ENCODE measurements at places on chromosomes 7 and 10.

DNA sequence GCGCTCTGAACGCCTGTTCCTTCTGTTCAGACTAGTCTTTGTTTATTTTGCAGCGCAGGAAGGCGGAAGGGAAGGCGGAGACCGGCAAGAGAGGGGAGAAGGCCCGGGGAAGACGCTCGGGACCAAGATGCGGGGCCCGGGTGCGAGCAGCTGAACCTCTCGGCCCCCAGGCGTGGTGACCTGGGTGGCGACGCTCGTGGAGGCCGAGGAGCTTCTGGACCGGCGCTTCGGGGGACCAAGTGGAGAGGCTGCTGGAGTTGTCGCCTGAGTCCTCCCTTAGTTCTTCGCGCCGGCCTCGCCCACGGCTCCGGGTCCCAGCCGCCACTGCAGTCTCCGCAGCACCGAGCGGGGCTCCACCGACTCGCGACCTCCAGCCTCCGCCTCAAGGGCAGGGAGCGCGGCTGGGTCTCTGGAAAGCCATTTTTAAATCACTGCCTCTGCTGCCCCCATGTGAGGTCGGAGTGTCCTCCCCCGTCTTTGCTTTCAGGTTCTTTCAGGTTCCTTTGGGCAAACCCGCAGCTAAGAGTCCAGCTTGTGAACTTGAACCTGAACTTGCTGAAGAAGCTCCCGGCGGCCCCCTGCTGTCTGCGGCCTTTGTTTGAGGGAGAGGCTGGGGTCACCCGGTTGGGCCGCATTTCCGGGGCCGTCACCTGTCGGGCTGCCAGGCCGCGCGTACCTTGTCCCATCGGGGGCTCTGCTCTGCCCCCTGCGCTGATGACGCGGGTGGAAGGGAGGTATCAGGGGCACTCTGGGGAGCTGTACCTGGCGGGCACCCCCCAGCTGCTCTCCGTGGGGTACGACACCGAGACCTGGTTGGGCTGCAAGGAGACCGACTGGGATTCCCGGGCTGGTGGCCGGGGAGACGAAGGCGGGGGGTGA lies 136.0 kb downstream of the KIF20B start:
- DNase-seq, result peak; percentile 52

- DNase-seq, result no peak
Measured at GRCh38 chr7:50612704-50613103, 47.5 kb upstream of the DDC start.

DNA sequence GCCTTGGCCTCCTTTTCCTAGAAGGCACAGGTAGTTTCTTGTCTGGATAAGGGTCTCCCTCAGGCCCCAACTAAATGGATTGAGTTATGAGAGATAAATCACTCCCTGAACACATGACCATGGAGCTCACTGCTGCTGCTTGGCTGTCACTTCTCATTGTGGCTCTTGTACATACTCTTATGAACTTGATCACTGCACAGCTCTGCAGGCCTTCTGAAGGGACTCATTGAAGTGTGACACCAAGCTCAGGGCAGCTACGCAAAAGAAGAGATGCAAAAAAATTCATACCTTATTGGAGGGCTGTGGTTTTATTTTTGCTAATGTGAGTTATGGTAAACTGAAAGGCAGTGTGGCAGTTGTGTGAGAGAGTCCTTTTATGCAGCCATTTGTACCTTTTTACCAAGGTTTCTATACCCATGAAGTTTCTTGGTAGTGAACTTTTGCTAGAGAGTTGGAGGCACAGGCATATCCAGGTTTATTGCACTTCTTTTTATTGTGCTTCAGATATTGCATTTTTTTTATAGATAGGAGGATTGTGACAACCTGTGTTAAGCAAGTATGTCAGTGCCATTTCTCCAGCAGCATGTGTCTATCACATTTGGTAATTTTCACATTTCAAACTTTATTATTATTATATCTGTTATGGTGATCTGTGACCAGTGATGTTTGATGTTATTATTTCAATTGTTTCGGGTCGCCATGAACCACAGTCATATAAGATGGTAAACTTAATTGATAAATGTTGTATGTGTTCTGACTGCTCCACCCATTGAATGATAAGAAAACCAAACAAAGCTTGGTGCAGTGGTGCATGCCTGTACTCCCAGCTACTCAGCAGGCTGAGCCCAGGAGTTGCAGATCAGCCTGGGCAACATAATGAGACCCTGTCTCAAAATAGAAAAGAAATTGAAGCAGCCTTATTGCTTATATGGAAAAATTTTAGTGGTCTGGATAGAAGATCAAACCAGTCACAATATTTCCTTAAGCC lies 100.6 kb downstream of the LRRC4 start:
- DNase-seq, result no peak

GRCh38 chr7:157267516-157267915 lies 69.3 kb upstream of the DNAJB6 start:
- no peak for DNase-seq

DNA sequence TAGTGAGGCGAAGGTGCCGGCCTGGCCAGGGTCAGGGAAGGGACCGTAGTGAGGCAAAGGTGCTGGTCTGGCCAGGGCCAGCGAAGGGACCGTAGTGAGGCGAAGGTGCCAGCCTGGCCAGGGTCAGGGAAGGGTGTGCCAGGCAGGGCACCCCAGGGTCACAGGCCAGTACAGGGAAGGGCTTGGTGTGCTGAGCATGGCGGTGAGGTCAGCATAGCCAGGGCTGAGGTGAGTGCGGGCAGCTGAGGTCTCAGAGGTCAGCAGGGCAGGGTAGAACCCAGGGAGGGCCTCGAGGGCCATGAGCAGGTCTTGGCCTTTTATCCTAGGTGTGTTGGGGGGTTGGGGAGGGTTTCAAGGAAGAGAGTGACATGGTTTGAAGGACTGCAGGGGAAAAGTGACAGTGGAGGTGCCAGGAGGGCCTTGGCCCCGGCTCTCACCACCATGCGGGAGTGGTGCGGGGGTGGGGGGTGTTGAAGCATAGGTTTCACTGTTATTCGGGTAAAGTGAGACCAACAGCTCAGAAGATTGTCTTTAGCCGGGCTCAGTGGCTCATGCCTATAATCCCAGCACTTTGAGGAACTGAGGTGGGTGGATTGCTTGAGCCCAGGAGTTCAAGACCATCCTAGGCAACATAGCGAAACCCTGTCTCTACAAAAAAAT lies 93.3 kb downstream of the CHST15 start:
- peak; percentile 27 for DNase-seq

DNA sequence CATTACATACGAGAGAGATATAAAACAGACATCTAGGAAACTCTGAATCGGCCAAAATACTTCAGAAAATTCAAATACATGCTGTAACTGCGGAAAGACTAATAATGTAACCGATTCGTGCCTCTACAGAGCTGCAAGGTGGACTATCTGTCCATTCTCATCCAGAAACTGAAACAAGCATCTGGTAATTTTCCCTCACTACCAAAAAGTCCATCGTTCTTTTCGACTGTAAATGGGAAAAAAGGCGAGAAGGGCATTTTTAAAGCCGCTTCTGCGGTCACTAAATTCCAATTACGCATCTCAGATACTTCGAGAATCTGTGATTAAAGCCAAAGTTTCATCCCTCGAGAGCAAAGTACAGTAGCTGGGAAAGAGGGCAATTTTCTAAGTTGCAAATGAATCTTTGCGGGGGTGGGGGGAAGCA lies 1.3 kb downstream of the OGA start:
- DNase-seq, result no peak

DNA sequence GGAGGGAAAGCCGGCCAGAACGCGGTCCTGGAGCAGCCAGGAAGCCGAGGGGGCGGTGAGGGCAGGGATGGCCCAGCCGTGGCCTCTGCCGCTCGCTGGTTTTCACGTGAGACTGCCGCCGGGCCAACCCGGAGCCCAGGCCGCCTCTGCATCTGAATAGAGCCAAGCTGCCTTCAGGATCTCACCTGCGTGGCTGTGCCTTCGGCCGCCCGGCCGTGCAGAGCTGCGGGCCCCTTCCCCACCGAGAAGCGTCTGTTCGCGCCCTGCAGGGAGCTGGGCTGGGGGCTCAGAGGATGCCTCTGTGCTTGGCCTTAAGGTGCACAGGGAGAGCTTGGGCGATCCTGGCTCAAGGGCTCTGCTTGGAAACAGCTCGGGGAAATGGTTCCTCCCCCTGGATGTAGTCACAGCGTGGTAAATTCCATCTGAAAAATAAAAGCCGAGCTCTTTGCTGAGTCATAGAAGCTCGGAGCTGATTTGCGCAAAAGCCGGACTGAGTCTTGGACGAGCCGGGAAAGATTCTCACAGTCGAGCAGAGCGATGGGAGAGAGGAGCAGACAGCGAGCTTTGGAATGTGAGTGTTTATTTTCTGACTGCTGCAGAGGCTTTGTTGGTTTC lies at the start of gene JAKMIP3:
TSS of gene JAKMIP3 (plus strand) at position 456 of the 615 bp plus-strand sequence. CDS start 38,863 bp downstream, outside the sequence.
- no peak for DNase-seq

All from liver (tissue), 10 donors.